ENCODE measurements at places on chromosomes 6 and 20. TPM values are rescaled to one million over a fixed set of nuclear protein-coding genes. Genes with fewer than 3 reads are reported as not detected.

The FAM217A gene
- not detected for total RNA-seq

- DNase-seq: no peak
These were observed 23.3 kb upstream of the CST3 start for GRCh38 chr20:23661002-23661429.

The RSPO3 gene
- total RNA-seq: 0.17 TPM

The MAS1 gene
- not detected for total RNA-seq

- DNase-seq: no peak
These were observed 289.3 kb downstream of the FARS2 start for GRCh38 chr6:5550631-5551030.

DNA sequence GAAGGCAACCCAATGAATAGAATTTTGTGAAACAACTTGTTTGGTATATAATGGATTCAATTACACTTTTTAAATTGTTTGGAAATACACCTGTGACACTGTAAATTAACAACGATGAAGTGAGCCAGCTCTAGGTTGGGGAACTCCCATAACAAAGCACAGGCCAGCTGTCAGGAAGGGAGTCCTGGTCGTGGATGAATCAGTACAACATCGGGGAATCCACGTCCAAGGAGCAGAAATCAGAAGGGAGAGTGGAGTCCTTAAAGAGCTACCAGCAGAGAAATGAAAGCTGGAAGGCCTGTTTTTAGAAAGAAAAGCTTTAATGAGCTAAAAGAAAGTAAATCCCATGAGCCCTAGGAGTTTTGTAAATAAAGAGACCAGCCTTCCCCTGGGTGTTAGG, 223.1 kb upstream of the SLC35B3 start:
- no peak for DNase-seq

DNA sequence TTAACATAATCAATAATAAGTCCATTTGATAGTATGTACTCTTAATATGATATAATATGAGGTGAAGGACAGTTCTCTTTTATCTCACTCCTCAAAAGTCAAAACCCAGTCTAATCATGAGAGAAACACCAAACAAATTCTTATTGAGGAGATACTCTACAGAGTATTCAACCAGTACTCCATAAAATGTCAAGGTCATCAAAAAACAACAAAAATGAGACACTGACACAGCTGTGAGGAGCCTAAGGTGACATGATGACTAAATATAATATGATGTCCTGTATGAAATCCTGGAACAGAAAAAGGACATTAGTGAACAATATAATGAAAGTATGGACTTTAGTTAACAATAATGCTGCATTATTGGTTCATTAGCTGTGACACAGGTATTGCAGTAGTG, 675.1 kb downstream of the HTR1B start:
- DNase-seq: no peak

DNA sequence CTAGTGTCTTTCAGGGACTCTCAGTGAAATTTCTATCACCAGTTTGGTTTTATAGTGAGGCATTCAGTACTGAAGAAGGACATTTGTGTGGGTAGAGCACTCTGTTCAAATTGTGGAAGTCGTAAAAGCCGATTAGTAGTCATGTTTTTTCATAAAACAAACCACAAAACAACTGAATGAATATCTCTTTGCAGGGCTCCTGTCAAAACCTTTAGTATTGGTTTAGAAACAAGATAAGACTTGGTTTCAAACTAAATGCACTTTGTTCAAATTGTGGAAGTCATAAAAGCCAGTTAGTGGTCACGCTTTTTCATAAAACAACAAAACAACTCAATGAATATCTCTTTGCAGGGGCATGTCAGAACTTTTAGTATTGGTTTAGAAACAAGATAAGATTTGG, 23.8 kb downstream of the ADGRF4 start:
- DNase-seq: no peak

The ZKSCAN3 gene
- 11.3 TPM for total RNA-seq

- DNase-seq: no peak
These were observed 5.4 kb downstream of the EYA2 start for GRCh38 chr20:46900086-46900485.

- peak; percentile 84 for DNase-seq
These were observed 102.4 kb upstream of the SUPT3H start for GRCh38 chr6:45479834-45480751.

GRCh38 chr6:45378334-45378926, 696 bp upstream of the SUPT3H start:
- no peak for DNase-seq

The SMOC2 gene
- total RNA-seq: 0.10 TPM

DNA sequence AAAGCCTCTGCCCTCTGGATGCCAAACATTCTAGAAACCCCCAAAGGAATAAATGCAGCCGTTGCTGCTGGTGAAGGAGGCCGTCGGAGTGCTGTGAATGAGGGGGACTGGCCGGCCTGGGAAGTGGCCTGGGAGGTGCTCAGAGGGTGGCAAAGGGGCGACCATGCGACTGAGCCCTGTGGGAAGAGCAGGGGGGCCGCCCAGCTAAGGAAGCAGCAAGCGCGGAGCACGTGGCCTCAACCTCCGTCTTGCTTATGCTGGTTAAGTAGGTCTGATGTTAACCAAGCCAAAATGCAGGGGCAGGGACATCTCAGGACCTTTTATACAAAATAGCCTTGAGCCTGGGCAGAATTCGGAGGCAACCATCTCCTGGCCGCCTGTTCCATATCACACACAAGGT, 381.5 kb downstream of the TAF4 start:
- DNase-seq: no peak

- no peak for DNase-seq
These were observed 1205.5 kb upstream of the CITED2 start for GRCh38 chr6:140579918-140580317.

- DNase-seq: no peak
These were observed 850.9 kb downstream of the TFAP2A start for GRCh38 chr6:9564021-9564420.

- DNase-seq: no peak
These were observed 56.8 kb downstream of the PRL start for GRCh38 chr6:22240025-22240424.

The TBX18 gene
- total RNA-seq: 2.4 TPM

GRCh38 chr6:135025775-135026174, 28.8 kb downstream of the HBS1L start:
- no peak for DNase-seq

DNA sequence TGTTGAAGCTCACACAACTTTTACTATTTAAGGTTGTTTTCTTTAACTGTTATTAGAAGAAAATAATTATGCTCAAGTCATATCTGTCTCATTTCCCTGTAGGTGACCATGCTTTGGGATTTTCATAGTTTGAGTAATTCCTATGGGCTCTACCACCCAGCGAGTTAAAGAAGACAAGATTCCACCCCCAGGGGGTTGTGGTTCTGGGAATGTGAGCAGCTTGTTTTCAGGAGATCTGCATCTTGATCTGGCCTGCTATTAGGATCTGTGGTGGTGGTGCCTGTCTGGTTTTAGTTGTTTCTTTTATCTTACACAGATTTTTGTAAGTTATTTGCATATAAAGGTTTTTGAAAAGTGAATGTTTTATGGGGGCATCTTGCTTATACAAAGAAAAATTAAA, 20.2 kb upstream of the REV3L start:
- DNase-seq: peak; percentile 42

The ZBTB9 gene
- total RNA-seq: 9.7 TPM

GRCh38 chr20:55830121-55830827, 175.0 kb downstream of the CBLN4 start:
- DNase-seq: no peak

DNA sequence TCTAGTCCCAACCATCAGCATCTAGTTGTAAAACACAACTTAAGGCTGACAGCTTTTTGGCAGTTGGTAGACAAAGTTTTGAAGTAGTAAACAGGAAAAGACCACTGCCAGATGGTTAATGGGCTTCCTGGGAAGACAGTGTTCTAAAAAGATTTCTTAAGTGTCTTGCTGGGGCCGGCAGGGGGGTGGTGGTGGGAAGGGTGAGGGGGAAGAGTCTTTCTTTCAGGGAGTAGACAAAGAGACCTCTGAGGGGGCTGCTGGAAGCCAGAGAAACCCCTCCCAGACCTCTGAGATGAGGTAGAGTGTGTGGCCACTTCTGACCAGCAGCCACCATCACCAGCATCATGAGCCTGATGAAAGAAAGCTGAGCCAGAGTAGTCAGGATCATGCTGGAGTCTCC, 784.9 kb downstream of the TENT5A start:
- no peak for DNase-seq

The ATP9A gene
- total RNA-seq: 33.0 TPM

- no peak for DNase-seq
These were observed 12.3 kb upstream of the SLCO4A1 start for GRCh38 chr20:62629864-62630470.

DNA sequence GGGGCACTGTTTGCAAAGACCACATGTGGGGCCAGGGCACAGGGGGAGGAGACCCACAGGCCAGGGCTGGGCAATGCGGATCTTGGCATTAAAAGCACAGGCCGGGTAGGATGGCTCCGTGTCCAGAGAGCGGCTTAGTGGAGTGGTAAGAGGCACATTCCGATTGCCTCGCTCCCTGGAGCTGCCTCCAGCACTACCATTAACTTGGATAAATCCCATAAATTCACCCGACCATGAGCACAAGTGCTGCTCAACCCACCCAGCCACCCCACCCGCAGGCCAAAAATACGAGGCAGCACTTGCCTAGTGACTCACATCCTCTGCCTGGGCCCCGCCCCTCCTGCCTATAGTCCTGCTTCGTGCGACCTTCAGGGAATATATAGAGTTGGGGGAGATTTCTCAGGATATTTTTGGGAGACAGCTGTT, 67.5 kb upstream of the QKI start:
- DNase-seq: peak; percentile 76

DNA sequence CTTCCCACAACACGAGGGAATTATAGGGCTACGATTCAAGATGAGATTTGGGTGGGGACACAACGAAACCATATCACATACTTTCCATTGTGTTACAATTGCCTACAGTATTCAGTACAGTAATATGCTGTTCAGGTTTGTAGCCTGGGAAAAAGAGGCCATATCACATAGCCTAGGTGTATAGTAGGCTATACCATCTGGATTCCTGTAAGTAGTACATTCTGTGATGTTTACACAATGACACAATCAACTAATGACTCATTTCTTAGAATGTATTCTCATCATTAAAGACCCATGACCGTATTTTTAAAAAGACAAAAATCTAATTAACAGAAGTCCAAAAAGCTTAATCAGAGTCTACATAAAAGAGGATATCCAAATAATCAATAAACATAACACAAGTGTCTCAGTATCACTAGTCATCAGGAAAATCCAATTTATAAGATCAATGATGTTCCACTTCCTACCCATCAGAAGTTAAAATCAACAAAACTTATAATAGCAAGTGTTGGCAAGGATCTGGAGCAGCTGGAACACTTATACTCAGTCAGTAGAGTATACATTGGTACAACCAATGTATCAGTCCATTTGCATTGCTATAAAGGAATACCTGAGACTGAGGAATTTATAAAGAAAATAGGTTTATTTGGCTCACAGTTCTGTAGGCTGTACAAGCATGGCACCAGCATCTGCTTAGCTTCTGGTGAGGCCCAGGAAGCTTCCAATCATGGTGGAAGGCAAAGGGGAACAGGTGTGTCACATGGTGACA, 215.9 kb downstream of the CLVS2 start:
- DNase-seq: no peak

DNA sequence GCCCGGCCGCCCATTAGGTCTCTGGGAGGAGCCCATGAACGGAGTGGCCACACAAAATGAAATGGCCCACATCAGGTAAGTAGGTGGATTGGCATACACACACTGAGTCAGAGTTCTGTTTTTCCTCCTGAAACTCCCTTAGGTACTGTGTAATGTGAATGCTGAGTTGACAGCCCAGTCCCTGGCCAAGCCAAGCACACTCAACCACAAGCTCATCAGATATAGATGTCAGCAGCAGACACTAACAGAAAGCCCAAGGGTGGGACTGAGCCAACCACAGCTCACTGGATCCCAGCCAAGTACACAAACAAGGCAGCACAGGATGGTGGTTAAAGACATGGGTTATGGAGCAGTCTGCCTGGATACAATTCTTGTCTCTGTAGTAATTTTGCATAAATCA, 403.4 kb downstream of the GJA1 start:
- DNase-seq: peak; percentile 86

DNA sequence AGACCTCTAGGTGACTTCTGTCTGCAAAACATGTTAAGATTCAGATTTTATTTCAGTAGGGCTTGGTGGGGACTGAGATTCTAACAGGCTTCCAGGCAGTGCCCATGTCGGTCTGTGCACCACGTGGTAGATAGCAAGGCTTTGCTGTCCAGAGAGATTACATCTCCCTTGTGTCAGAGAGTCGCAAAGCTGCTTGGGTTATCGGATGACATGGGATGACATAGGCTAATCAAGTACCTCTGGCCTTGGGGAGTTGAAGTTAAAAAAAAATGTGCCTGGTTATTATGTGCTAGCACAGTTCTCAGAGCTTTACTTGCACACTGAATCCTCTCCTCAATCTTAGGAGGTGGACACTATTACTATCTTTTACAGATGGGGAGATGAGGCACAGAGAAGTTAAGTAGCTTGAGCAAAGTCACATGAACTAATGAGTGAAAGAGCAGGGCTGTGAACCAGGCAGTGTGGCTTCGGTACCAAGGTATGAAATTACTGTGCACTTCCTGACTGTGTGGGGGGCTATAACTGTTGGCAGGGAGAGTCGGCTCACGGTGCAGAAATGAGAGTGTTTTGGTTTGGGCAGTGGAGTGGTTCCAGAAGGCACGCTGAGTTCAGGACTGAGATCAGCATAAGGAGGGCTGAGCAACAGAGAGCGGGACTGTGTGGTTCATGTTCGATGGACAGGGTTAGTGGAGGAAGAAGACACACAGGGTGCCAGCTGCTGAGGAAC, 41.1 kb downstream of the FARS2 start:
- no peak for DNase-seq

The GRM1 gene
- not detected for total RNA-seq

The NRSN1 gene
- total RNA-seq: 0.15 TPM

The BTN2A1 gene
- total RNA-seq: 13.5 TPM

The TMC2 gene
- total RNA-seq: not detected

DNA sequence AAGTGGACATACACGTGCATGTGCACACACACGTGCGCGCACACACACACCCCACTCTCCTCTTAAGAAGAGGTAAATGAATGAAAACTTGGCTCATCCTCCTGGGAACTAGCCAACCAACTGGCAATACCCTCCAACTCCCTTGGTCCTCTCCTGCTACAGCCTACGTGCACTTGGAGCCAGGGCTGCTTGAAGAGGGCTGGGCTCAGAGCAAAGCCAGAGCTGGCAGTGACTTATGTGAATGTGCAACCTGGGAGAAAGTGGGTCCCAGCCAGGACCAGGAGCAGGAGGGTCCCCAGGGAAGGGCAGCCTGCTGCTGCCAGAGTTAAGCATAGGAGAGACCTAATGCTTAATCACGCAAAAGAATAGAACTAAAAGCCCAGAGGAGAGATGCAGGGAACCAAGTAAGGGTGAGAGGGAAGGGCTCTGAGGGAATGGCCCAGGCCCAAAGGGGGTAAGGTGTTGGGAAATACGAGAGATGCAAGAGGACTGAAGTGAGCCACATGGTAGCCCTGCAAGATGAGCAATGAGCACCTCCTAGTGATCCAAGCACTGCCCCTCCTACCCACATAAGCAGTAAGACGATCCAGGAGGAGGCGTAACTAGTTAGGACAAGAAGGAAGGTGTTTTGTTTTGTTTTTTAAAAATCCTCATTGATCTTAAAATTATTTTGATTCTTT, 24.7 kb downstream of the TRAF3IP2 start:
- no peak for DNase-seq
